ENCODE measurements at places on chromosomes 5 and 9.

GRCh38 chr5:175878544-175879438 lies 7.4 kb downstream of the CPLX2 start:
- no peak for DNase-seq

DNA sequence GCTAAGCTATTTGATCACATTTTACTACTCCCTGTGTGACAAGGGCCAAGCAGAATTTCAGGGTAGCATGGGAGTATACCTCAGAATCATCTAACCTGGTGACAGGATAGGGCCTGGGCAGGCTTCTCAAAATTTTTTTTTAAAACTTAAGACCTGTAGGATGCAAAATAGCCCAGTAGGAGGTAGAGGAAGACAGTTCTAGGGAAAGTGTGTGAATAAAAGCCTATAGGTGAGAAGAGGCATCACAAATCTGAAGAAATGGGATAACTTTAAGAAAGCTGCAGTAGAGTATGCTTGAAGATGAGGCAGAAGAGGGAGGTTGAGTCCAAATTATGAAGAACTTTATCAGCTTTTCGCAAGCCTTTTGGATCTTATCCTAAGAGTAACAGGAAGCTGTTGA lies 32.3 kb downstream of the CNTRL start:
- no peak for DNase-seq

GRCh38 chr5:62722360-62722759 lies 143.7 kb downstream of the LRRC70 start:
- no peak for DNase-seq

GRCh38 chr5:154447089-154447725 lies 1.4 kb downstream of the SAP30L start:
- DNase-seq: peak; percentile 49

DNA sequence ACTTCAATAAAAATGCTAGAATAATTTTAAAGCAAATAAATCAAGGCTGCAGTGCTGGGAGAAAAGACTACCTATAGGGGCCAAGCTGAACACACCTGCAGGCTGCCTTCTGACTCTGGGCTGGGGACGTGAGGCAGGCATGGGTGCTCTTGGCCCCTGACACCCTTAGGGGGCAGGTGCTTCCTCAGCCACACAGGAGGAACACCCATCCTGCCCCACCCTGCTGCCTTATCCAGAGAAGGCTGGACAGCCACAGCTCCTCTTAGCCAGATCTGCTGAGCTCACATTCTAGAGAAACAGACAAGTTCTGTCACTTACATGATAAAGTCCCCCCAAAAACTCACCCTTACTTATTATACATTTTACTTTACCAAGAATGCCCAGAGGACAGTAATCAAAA lies 6.6 kb upstream of the LMX1B start:
- no peak for DNase-seq

DNA sequence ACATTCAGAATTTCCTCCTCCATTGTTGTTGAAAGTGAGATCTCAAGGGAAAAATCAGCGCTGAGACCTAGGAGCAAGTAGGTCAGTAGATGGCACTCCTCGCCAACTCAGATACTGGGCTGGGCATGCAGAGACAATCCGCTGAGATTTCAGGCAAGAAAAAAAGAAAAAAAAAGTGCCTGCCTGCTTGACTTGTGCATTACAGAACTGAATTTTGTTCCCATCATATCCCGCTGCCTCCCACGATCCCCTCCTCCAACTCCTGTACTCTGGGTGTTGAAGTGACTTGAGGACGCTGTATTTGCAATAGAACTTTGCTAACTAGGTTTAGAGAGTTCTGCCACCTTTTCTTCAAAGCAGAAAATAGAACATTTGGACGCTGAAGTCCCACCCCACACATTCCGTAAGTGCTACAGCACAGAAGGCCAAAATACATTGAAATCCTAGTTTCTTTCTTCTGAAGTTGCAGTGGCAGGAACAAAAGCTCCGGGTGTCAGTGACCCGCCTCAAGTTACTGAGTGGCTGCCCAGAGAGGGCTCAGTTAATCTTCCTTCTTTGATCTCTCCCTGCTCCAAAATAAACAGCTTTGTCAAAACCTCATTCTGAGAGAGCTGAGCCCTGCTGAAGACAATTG lies 265.8 kb downstream of the MLLT3 start:
- DNase-seq: peak; percentile 86

Data from osteocyte (in vitro differentiated cells).